ENCODE measurements at places on chromosomes 4 and X.

DNA sequence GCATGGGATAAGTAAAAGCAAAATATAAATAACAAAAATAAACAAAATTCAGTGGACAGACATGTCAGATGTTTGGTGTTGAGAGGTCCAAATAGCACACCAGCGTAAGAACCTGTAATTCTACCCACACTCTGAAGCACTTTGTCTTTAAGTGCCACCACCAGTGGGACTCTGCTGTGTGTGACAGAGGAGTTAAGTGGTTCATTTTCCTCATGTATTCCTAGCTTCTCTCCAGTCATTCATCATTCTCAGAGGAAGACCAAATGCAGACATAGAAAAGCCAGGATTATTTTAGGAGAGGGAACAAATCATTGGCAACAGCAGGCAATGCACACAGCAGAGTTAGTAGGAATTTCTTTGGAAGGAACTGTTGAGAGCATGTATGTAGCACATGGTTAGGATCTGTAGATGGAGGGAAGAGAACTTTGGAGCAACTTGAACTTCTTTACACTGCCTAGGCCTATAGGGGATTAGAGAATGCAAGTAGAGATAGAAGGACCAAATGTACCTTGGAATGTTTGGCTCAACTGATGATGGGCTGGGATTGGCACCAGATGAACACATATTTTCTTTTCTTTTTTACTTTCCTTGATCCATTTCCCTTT is 43.0 kb upstream of the ARHGAP24 start:
- no peak for DNase-seq

DNA sequence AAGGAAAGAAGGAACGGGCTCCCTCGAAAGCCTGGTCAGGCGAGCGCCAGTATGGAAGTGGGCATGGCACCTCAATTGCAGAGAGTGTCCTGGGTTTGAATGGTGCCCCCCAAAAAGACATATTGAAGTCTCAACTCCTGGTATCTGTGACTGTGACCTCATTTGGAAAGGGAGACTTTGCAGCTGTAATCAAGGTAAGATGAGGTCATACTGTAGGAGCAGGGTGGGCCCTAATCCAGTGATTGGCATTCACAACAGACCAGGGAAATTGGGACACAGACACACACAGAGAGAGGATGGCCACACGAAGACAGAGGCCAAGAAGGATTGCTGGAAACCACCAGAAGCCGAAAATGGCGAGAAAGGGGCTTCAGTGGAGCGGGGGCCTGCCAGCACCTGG is 6.4 kb downstream of the ZFP92 start:
- no peak for DNase-seq

- DNase-seq = peak; percentile 25
Observed at GRCh38 chr4:76802236-76803021, 95.5 kb downstream of the SOWAHB start.

GRCh38 chr4:52657618-52658501 is 1.2 kb downstream of the USP46 start:
- DNase-seq = peak; percentile 20

- DNase-seq = no peak
Observed at GRCh38 chr4:79250887-79251286, 75.0 kb downstream of the NAA11 start.

DNA sequence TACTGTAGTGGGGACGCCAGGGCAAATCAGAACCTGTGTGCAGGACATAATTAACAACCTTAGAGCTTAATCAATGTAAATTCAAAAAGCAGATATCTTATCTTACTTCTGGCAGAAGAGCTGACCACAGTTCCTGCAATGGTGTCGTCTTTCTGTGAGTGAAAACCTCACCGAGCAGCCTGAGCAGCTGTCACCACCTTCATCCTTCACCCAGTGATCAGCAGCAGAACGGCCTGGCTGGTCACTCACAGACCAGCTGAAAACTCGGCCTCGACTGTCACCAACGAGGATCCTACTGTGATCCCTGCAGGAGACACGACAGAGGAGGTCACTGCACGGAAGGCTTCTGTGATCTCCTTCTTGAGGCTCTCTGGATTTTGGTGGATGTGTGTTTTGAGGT is 94.2 kb downstream of the CDS1 start:
- DNase-seq = no peak

DNA sequence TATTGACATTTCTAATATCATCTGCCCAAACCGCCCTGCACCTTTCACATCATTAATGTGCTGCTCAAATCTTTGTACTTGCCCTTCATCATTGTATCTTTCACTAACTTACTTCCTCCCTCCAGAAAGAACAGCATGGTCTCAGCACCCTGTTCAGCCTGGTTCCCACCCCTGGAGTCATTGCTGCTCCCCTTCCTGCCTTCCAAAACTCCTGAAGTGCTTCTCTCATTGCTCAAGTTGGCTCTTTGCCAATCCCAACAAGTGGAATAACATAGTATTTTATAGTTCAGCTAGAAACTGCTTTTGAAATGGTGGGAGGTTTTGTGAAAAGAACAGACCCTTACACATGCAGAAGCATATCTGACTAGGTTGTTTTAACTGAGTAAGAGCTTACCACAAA is 14.0 kb upstream of the TTC29 start:
- no peak for DNase-seq

DNA sequence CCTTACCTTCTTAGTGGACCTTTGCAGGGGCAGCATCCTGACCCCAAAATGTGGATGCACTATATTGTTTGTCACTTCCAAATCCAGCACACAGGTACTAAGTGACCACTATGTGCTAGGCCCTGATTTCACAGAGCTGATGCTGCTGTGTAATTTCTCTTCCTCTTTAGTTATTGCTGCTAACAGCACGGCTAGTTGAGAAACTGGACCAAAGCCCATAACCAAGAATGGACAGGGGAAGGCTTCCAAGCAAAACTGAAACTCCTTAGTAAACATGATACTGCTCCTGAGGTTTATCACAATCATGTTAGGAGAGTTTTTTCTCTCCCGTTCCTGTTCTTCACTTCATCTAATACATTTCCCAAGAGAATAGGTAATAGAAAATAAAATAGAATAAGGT is 172.9 kb upstream of the TTC29 start:
- peak; percentile 41 for DNase-seq

DNA sequence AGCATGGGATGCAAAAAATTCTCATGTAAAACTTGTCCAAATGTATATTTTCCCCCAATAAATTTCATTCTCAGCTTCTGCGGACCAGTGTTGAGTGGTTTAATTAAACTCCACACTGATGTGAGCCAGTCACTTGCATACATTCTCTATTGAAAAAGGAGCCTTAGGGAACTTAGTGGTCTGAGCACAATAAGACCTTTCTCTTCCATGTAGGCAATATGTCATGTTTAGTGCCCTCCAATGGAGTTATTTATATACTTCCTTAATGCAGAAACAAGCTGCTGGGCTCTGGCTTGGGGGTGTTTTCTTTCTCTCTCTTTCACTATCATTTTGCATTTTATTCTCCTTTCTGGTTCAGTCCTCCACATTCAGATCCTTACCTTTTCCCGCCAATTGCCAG is 196.9 kb downstream of the ANAPC10 start:
- DNase-seq = no peak

DNA sequence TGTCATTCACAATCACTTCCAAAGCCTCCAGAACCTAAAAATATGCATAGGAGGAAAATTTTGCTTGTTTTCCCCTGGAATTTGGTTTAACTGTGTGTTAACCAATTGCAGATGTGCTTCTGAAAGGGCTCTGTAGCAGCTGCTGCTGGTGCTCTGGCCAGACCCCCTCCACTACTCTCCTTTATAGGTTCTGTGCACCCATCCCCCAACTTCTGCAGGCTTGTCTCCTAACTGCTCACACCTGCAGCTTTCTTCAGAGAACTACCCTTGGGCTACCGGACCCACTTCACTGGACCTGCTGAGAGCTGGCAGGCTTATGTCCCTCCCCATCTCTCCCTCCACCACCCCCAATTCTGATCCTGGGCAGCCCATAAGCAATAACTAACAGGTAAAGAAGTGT is 662.1 kb upstream of the DIPK2B start:
- DNase-seq = no peak

- no peak for DNase-seq
Observed at GRCh38 chrX:31706466-31706865, 634.6 kb upstream of the FTHL17 start.

- DNase-seq = peak; percentile 85
Observed at GRCh38 chrX:72131317-72132294, at the start of gene RTL5. RTL5 (minus strand) TSS chrX:72131915.

- DNase-seq = no peak
Observed at GRCh38 chr4:144634978-144635747, 10.8 kb upstream of the HHIP start.

DNA sequence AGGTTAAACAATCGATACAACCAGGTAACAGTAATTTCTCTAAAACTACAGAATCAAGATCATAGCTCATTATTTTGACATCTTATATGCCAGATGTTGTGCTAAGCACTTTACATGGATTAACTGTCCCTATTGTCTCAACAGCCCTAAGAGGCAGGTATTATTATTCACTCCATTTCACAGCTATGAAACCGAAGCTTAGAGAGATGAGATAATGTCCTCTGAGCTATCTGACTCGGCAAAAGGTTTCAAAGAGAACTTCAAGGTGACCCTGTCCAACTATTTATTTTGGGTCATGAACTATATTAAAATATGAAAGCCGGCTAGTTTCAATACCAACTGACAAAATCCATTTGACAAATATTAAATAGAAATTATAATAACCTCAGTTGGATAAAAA is 10.3 kb downstream of the SLC25A5 start:
- no peak for DNase-seq

DNA sequence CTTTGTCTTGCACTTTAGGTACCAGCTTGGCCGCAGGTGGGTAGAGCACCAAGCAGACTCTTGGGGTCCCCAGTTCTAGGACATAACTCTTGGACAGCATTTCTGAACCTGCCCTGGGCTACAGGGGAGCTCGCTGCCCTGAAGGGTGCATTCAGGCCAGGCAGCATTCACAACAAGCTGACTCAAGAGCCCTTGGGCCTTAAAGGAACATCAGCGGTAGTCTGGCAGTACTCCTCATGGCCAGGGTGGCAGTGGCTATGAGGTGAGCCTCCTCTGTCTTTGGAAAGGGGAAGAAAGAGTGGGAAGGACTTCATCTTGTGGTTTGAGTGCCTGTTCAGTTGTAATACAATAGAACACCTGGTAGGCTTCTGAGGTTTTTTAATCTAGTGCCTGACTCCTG is 24.8 kb upstream of the SMARCA5 start:
- no peak for DNase-seq

GRCh38 chr4:183962419-183962818 is 57.3 kb downstream of the STOX2 start:
- no peak for DNase-seq

DNA sequence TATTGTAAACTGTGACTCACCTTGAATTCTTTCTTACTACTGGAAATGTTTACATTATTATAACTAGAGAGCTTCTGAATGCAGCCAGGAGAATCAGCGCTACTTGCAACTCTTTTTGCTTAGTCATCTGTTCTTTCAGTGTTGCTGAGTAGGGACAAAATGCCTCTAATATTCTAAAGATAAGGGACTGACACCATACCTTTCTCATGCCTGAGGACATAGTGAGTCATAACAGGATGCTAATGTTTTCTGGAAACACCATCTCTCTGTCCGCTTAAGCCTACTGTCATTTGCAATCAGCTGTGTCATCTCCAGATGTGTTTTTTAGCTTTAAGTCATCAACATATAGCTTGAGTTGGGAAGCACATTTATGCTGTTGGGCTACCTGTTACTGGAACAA is 108.3 kb downstream of the QRFPR start:
- DNase-seq = no peak

DNA sequence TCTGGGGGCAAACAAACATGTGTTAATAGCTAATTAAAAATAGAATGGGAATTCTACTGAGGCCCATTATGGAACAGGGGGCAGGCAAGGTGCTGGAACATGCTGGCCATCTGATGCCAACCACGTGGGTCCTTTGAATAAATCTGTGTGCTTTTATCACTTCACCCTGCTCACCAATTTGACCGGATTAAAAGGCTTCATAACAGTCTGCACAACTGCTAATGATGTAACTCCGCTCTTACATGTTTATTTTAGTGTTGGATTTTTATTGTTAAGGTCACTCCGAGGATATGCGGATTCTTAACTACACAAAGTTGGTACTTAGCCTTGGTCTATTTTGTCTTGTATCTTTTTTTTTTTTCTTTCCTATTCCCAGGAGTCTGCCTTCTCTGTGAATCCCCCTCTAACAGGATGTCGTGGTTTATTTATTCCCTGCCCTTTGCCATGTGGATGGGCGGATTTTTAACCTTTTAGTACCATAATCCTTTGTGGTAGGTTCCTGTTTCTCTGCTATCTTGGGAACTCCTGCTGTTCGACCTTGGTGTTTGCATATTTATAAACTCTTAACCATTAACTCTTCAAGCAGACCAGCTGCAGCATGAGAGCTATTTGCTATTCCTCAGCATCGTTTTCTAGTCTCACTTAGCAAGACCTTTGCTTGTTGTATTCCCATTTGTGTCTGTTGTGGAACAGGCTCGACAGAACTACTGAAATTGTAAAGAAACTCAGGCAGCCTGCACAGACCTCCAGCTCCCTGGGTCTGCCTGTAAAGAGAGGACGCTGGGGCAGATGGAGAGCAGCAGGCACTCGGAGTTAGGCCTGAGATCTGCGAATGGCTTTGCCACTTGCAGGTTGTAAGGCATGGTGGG is 38.0 kb downstream of the TRIM2 start:
- no peak for DNase-seq

- DNase-seq = no peak
Observed at GRCh38 chr4:112119353-112119783, 25.9 kb upstream of the FAM241A start.

GRCh38 chr4:151566053-151566452 is 157.1 kb downstream of the FHIP1A start:
- no peak for DNase-seq

GRCh38 chrX:18591834-18592233 is 80.1 kb downstream of the RS1 start:
- DNase-seq = no peak

DNA sequence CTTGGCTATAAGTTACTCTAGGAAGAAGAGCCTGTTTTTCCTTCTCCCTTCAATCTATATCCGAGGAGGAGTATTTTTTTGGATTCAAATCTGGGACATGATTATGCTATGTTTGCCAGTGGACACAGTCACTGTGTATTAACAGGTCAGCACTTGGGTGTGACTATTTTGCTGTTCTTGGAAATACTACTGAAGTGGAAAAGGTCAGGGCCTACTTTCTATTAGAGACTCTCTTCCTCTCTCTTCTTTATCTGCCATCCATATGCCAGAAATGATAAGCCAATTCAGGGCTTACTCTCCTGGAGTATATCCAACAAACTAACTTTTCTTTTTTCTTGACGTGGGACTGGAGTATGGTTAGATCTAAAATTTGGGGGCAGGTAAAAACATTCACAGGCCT is 40.5 kb downstream of the MID1IP1 start:
- DNase-seq = no peak

DNA sequence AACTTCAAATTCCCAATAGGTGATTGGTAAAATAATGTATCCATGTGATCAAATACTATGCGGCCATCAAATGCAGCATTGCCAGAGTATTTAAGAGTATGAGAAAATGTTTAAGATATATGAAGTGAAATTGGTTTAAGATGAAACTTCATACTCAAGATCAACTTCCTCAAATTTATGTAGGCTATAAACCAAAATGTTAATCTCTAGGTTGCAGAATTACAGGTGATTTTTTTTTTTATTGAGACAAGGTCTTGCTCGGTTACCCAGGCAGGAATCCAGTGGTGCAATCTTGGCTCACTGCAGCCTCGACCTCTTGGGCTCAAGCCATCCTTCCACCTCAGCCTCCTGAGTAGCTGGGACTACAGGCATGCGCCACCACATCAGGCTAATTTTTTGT is 25.3 kb downstream of the ACSL4 start:
- no peak for DNase-seq

GRCh38 chr4:42112846-42113245 is 39.6 kb downstream of the BEND4 start:
- DNase-seq = no peak

- DNase-seq = no peak
Observed at GRCh38 chr4:127523369-127523768, 109.4 kb upstream of the INTU start.
